Activated CD4-positive, alpha-beta T cell treated with anti-CD3 and anti-CD28 coated beads, Interleukin-2, amount 50 U/mL, for 48 hours (primary cell): ENCODE measurements at places on chromosomes 12 and 14.

DNA sequence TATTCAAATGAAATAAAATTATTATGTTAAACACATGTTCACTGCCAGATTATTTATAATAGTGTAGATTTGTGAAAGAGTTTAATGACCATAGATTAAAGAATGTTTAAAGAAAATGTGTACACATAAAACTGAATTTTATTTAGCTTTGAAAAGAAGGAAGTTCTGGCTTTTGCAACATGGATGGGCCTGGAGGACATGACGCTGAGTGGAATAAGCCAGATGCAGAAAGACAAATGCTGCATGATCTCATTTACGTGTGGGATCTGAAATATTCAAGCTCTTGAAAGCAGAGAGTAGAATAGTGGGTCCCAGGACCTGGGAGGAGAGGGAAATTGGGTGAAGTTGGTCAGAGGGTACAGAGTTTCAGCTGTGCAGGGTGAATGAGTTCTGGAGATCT is 1261.2 kb downstream of the TMEM121 start:
- no peak for DNase-seq

DNA sequence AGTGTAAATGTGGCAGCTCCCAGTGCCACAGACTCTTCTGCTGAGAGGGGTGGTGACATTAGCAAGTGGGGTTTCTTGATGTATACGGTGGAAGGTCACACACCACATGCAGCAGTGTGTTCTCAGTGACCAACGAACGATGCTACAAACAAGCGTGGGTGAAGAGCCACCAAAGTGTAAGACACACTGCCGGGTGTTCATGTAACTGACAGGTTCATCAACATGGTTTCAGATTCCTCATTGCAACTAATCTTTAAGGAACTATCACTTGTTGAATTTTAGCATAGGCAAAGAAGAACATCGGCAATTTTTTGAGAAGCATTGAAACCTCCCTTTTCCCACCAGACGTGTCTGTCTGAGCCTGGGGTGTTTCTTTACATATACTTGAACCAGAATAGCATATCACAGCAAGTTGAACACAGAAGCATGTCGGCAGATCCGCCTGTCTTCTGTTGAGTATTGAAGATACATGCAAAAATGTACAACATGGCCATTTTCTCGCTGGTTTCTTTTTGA is 58.8 kb downstream of the PPP2R5C start:
- peak; percentile 52 for DNase-seq

DNA sequence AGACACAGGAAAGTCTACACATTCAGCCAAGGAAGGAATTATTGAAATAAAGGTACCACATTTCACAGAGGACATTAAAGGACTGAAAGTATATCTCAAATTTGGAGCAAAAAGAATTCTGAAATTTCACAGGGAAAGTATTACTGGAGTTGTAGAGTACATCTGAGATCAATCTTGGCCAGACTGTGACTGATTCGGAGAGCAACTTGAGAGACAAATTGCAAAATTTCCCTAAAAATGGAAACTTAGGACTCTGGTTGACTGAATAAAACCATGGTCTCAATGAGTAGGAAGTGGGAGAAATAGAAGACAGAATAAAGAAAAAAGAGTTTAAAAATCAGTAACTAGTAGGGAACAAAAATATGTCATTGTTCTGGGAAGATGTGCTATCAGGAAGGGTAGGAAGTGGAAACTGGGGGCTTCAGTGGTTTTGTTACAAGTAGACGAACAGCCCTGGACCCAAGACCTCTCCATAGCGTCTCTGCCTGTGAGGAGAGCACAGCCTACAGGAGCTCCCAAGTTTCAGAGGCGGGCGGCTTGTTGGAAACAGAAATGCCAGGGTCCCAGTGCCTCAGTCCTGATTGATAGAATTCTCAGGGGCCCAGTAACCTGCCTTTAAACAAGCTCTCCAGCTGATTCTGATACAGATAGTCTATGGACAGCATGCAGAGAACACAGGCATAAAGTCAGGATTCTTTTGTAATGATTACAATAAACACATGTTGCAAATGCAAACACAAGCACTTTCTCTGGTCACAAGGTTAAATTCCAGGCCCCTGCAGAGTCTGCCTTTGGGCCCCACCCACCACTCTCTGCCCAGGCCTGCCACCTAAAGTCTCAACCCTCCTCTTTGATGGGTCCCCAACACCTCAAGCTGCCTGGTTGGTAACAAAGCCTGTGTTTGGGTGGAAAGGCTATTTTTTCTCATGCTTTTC is 63.1 kb downstream of the BBS10 start:
- DNase-seq: no peak

DNA sequence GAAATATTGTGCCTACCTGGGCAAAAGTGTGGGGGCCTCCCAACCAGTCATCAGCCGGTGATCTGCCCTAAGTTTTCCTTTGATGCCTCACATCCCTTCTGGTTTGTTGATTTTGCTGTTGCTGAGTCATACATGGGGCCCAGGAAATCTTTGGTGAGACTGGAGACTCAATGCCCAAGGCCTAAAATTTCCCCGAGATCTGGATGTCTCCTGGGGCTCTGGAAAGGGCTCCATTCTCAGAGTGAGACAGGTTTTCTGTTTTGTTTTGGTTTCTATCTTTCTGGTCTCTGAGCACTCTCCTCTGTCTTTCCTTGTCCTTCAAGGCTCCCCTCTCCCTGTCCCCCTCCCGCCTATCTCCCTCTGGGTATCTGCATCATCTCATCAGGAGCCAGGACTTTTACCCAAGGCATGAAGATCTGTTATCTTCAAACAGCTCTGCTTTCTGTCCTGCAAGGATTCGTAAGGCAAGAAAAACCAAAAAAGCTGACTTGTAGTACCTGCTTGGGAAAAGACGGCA is 152.8 kb upstream of the MAX start:
- DNase-seq: no peak

- DNase-seq: no peak
These were observed 107.5 kb downstream of the TBC1D30 start for GRCh38 chr12:64931981-64932380.

- DNase-seq: no peak
These were observed 42.1 kb upstream of the LGR5 start for GRCh38 chr12:71397433-71397954.
